ENCODE measurements at places on chromosomes 12 and 14. TPM values are rescaled to one million over a fixed set of nuclear protein-coding genes. Genes with fewer than 3 reads are reported as not detected.

Gene SCNN1A
- total RNA-seq = 0.46 TPM

Gene GYS2
- total RNA-seq = not detected

Gene NUP107
- total RNA-seq = 23.1 TPM

Gene CDCA3
- 0.65 TPM for total RNA-seq

DNA sequence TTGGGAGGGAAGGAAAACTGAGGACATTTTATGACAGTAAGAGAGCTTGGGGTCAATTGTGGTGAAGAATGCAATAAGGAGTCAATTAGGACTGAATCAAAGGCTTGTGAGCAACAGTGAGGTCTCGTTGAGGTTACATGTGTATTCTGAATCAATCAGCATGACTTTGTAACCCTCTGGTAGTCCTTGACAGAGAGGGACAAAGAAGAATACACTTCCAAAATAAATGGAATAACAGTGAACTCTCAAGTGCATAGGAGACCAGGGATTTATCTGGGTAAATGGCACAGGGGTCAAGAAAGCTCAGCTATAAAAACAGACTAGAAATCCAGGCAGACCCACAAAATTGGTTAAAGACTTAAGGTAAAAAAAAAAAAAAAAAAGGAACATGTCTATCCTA is 85.1 kb upstream of the NAV3 start:
- no peak for DNase-seq

Gene CCND2
- 478 TPM for total RNA-seq

GRCh38 chr12:102379346-102380162 is 100.8 kb downstream of the IGF1 start:
- no peak for DNase-seq

- no peak for DNase-seq
Observed at GRCh38 chr12:122895320-122895703, 612 bp downstream of the VPS37B start.

- no peak for DNase-seq
Observed at GRCh38 chr12:28308891-28309290, 118.6 kb downstream of the CCDC91 start.

- DNase-seq = no peak
Observed at GRCh38 chr14:76695263-76695920, 65.9 kb upstream of the VASH1 start.

- DNase-seq = no peak
Observed at GRCh38 chr12:98373025-98373554, 142.3 kb upstream of the TMPO start.

Gene FERMT2
- 156 TPM for total RNA-seq

- DNase-seq = peak; percentile 68
Observed at GRCh38 chr12:52362118-52362726, 5.1 kb downstream of the KRT85 start.

Gene CYP27B1
- 0.24 TPM for total RNA-seq

DNA sequence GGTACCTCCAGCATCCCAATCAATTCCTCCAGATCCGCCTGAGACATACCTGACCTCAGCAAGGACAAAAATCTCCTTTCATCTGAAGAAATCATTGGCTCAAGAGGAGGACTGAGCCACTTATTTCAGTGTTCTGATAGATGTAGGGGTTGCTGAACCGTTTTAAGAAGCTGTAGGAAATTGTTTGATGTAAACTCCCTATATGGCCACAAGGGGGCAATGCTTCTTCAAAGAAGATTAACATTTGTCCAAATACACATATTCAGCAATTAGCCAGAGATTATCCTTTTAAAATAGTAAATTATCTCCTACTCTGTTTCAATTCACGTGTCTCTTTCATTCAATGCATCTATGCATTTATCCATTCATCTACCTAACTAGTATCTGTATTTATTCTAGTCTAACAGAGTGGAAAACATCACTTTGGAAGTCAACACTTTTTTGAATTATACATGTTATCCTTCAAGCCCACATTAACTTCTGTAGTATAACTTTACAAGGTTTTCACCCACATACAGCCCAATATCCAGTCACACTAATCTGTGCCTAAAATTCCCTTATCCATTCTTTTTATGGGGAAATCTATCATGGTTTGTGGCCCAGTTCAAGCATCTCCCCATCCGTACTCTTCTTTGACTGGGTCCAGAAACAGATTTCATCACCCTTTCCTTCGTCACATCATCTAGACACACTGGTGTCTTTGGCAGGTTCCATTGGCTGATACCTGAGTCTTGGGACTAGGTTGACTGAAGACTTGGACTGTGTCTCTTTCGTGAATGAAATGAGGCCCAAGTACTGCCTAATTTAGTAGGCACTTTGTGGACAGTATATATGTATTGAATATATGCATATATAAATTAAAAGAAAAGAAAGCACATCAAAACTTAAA is 411.0 kb upstream of the OR4E1 start:
- DNase-seq = no peak

DNA sequence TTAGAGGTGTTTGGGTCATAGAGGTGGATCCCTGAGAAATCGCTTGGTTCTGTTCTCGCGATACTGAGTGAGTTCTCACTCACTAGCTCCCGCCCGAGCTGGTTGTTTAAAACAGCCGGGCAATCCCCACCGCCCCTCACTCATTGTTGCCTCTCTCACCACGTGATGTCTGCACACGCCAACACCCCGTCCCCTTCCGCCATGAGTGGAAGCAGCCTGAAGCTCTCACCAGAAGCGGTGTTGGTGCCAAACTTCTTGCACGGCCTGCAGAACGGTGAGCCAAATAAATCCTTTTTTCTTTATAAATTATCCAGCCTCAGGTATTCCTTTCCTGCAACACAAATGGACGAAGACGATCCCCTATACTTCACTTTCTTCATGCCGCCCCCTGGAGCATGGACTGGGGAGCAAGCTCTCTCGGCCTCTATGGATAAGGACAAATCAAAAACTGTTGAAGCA is 45.4 kb upstream of the CCND2 start:
- no peak for DNase-seq

DNA sequence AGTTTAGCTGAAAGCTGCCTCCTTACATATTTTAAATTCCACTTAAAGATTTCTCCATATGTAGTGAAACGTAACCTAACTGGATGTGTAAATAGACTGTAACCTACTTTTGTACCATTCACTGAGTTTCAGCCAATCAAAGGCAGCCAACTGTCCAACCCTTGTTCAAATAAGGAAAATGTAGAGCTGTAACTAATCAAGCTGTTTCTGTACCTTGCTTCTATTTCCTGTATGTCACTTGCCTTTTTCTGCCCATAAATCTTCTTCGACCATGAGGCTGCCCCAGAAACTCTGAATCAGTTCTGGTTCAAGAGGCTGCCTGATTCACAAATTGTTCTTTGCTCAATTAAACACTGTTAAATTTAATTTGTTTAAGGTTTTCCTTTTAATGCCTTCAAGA is 6.3 kb downstream of the SLC7A8 start:
- DNase-seq = no peak

Gene CLEC2B
- 6.7 TPM for total RNA-seq

Gene KLRC2
- not detected for total RNA-seq

- no peak for DNase-seq
Observed at GRCh38 chr12:78790148-78790547, 74.4 kb upstream of the SYT1 start.

DNA sequence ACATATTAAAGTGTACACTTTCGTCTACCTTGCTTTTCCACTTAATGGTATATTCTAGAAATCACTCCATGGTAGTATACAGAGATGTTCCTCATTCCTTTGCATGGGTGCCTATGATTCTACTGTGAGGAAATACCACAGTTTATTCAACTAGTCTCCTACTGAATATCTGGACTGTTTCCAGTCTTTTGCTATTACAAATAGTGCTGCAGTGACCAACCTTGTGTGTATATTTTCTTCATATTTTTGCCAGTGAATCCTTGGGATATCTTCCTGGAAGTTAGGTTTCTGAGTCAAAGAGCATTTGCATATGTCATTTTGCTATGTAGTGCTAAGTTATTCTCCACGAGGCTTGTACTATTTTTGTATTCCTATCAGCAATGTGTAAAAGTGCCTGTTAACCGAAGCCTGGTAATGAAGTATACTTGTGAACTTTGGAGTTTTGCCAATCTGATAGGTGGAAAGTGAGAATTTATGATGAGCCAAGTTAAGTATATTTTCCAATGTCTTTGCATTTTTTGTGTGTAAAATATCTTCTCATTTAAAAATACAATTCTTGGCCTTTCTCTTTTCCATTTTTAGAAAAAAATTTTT is 31.3 kb upstream of the TMEM263 start:
- no peak for DNase-seq

DNA sequence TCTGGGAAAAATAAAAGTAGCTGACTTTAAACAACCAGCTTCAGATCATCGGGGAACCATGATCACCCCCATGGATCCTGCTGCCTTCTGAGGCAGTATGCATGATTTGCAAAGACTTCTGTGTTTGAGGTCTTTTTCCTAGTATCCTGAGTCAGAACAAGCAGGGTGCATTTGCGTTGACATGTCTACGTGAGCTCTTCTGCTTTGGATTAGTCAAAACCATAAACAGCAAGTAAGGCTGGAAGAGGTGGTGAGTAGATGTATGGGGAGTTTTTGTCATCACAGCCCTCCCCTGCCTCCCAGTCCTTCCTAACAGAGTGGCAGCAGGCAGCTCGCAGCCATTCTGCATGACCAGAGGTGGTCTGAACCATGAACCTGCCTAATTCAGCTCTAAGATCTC is 24.1 kb downstream of the PLEKHG7 start:
- no peak for DNase-seq

GRCh38 chr12:117750657-117751056 is 218.1 kb downstream of the KSR2 start:
- DNase-seq = no peak

DNA sequence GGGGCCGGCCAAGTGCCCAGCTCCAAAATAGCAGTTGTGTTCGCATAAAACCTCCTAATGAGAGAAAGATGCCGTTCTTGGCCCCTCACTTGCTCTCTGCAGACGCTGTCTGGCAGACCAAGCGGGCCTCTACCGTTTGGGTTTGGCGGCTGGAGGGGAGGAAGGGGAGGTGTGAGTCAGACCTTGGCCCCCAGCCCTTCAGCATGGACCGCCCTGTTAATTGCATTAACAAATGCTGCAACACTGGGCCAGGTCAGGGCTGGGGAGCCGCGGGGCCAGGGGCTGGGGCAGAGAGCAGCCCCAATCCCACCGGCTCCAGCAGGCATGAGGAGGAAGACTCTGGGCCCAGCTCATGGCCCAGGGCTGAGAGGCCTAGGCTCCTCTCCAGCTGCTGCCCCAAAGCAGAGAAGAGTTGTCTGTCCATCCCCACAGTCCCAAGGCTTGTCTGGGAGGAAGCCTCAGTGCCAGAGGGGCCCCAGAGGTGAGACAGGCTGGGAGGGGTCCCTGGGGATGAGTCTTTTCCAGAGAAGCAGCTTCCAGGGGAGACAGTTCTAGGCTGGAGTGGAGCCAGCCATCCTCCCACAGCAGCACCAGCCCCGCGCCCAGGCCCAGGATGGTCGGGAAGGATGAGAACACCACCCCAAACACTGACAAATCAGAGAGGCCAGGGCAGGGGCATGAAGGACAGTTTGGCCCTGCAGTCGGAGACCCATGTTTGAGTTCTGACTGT is 16.9 kb downstream of the LTBP2 start:
- peak; percentile 85 for DNase-seq

DNA sequence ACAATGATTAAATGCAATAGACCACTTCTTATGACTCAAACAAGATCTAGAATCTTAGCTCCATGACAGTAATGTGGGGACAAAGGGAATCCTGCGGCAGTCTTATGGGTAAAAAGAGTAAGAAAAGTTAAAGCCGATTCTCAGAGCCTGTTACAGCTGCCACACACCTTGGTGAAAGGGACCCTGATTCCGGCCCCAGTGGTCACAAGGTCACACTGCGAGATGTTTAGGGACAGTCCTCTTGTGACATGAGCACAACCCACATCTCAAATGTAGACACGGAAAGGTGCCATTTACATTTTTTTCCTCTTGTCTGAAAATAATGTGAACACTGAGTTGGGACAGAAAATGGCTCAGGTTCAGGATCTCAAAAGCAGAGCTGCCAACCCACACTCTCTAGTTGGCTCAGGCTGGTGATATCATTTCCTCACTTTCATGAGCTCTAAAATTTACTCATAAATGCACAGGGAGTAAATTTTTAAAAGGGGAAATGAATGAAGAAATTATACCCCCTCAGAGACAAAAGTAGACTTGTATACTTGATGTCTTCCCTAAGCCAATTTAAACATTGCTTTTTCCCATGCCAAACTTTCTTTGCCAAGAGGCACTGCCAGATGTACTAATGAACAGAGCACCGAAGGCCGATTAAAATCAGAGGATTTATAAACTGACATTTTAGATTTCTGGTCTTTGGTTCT is 113.1 kb upstream of the OVCH1 start:
- no peak for DNase-seq

DNA sequence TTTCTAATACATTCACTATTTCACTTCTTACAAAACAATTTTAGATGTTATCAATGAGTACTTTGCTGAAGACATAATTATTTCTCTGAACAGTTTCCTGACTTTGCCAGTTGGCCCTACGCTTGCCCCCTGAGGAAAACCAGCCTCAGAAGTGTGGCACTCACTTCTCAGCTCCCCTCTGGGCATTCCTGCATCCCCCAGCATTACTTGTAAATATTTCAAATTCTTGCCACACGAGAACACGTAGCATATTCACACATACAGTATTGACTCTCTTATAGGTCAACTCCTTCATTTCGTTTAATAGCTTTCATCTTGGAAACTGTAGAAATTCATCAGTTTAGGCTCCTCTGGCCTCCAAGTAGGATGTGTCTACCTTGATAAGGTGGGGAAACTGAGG is 65.2 kb downstream of the OTX2 start:
- DNase-seq = no peak

DNA sequence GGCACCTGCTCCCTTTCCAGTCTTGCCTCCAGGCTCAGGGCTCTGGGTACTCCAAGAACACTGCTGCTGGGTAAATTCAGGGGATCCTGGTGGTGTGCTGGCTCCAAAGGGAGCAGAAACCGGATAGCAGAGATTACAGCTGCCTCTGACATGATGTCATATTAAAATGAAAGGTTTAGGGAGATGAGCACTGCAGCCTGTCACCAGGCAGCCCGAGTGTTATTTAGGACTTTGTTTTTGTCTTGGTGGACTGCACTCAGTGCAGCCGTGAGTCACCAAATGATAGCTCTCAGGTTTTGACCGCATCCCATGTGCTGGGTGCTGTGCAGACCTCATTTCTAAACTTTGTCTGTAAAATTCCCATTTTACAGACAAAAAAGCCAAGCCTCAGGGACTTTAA is 266.0 kb upstream of the CRY1 start:
- DNase-seq = peak; percentile 29

DNA sequence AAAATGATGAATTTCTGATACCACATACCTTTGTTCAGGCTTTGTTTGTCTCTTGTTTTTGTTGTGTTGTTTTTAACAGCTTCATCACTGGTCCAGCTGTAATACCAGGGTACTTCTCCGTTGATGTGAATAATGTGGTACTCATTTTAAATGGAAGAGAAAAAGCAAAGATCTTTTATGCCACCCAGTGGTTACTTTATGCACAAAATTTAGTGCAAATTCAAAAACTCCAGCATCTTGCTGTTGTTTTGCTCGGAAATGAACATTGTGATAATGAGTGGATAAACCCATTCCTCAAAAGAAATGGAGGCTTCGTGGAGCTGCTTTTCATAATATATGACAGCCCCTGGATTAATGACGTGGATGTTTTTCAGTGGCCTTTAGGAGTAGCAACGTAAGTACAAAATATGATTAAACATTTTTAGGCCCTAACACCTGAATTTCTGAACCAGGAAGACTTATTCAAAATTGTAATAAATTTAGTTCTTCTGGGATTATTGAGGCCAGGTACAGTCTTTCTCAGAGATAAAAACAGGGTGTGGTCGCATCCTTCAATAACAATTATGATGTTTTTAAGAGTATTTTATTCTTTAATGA is 22.4 kb downstream of the RXYLT1 start:
- no peak for DNase-seq

Gene GPR135
- total RNA-seq = 3.2 TPM

GRCh38 chr12:116612436-116612835 is 53.3 kb downstream of the MAP1LC3B2 start:
- no peak for DNase-seq

Gene NXPH4
- 20.0 TPM for total RNA-seq

Gene NID2
- 37.3 TPM for total RNA-seq

Data from cardiac septum (tissue), 1 donor.